Activated CD8-positive, alpha-beta memory T cell treated with anti-CD3 and anti-CD28 coated beads, Interleukin-2, amount 50 U/mL, for 48 hours (primary cell): ENCODE measurements at places on chromosomes 7 and 10.
A peak's percentile ranks its signal among the peaks of the same experiment; 100 is the strongest.

GRCh38 chr7:142463401-142463850 is 205.6 kb upstream of the PRSS58 start:
- no peak for DNase-seq

GRCh38 chr10:122210481-122211265 is 60.4 kb upstream of the BTBD16 start:
- DNase-seq: no peak

GRCh38 chr7:69430384-69431021 is 167.8 kb upstream of the AUTS2 start:
- DNase-seq: no peak

- no peak for DNase-seq
These were observed 38.0 kb downstream of the ZNRF2 start for GRCh38 chr7:30322271-30323005.

DNA sequence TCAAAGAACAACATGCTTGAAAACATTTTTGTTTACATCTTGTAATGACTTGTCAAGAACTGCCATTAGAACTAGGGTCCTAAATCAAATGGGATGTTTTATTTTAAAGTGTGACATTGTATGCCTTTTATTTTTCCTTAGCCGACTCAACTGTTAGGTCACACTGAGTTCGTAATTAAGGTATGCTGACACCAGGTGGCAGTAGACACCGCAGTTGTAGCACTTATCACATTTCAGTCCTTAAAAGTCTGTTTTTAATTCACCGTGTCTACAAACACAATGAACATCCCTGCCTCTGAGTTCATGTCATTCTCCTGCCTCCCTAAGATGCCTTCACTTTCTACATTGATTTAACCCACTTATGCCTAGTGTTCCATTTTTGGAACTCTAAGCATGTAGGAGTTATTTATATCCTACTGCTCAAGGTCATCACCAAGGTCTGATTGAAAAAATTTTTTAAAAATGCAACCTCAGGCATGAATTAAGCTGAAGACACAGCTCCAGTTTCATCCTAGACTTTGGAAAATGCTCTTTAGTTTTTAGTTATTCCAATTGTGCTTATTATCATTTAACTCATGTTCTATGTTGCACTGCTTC is 186.1 kb downstream of the BMPER start:
- DNase-seq: no peak

DNA sequence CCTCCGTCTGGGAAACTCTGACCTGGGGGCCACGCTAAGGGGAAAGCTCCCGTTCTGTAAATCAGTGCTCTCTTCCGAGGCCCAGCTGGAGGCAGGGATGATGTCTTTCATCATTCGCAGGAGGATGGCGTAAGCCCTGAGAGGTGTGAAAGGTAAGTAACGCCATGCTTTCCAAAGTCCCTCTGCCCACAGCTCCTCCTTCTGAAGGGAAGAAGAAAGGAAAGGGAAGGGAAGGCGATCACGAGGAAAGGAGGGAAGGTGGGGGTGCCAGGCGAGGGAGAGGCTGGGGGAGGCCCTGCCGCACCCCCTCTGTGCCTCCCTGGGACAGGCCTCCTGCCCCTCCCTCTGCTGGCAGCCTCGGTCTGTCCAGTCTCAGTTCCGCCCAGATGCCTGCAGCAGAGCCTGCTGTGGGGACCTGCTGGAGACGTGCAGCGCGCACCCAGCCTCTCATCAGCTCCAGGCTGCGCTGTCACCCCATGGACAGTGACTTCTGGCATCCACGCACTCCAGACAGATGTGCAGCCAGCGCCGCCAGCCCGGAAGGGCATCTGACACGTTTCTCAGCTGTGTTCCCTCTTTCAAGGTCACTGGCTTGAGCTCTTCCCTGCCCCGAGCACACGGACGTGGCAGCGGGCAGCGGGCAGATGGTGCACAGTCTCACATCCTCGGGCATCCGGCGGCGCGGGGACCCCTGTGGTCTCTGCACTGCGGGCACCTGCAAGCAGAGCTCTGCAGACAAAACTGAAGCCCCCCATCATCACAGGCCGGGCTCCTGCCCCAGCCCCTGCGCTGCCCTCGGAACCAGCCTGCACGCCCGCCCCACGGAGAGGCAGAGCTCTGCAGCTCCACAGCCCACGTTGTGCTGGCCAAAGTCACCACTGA is 60.6 kb downstream of the INSIG1 start:
- no peak for DNase-seq

DNA sequence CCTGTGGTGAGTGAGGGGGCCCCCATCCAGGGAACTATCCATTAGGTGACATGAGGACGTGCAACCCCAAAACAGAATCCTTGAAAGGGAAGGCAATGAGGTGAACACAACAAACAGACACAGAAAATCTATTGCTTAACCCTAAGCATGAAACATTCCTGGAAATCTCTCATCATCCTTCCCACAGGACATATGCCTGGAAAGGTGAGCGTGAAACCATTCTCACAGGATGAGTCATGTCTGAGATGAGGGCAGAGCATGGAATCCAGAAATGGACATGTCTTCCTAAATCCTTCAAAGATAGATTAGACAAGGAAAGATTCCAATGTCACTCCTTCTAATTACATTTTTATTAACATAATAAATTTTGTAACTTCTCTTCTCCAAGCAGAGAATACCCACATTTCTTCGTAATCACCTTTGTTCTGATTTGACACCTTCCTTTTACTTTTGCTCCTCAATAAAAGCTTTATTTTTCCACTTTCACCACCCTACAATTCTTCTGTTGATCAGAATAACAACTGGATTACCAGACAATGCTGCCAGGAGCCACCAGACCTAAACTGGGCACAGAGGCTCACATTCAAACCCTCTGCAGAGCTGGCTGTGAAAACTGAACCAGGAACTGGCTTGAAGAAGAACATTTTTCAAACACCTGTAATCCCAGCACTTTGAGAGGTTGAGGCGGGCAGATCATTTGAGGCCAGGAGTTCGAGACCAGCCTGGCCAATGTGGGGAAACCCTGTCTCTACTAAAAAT is 67.2 kb downstream of the COBL start:
- DNase-seq: no peak

DNA sequence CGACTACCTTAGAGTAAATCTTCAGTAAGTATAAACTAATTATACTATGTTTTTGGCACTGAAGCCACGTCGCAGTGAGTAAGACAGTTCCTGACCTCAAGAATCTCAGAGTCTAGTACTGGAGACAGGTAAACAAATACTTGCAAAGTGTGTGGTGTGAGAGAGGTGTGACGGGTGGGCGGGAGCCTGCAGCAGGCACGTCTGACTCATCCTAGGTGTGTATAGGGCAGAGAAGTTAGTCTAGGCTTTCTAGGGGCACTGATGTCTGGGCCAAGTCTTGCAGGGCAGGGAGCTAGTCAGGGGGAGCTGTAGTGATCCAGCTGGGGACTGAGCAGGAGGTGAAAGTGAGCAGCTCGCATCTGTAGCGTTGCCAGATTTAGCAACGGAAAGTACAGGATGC is 35.9 kb upstream of the SFTPD start:
- DNase-seq: peak; percentile 70

DNA sequence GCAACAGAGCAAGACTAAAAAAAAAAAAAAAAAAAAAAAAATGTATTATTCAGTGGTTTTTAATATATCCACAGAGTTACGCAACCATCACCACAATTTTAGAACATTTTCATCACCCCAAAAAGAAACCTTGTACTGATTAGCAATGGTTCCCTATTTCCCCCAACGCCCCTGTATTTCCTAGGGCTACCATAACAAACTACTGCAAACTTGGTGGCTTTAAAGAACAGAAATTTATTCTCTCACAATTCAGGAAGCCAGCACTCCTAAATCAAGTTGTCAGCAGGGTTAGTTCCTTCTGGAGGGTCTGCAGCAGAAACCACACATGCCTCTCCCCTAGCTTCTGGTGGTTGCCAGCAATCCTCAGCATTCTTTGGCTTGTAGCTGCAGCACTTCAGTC is 5.9 kb upstream of the NUP42 start:
- no peak for DNase-seq

- no peak for DNase-seq
These were observed 23.2 kb downstream of the NT5C3A start for GRCh38 chr7:33039257-33039902.

DNA sequence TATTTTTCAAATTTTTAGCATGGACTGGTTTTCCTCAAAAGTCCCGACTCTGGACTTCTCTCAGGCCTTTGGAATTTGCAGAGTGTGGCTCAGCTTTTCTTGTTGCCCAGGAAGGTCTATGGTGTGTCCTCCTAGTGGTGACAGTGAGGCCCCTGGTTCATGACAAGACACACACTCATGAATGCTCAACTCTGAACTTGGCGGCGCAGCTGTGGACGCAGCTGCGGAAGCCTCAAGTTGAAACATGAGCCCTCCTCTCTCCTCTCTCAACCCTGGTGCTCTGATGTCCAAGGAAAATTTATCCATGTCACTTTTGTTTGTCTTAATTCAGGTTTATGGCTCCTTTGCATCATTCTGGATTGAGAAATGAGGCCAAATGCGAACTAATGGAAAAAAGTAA is 183.9 kb downstream of the HECW1 start:
- no peak for DNase-seq

GRCh38 chr10:128530301-128530700 is 404.1 kb upstream of the MKI67 start:
- no peak for DNase-seq
